HEK293T (cell line): ENCODE measurements at places on chromosomes 1 and 21.

GRCh38 chr1:27666791-27667254, 5.2 kb downstream of the IFI6 start:
- DNase-seq = no peak

DNA sequence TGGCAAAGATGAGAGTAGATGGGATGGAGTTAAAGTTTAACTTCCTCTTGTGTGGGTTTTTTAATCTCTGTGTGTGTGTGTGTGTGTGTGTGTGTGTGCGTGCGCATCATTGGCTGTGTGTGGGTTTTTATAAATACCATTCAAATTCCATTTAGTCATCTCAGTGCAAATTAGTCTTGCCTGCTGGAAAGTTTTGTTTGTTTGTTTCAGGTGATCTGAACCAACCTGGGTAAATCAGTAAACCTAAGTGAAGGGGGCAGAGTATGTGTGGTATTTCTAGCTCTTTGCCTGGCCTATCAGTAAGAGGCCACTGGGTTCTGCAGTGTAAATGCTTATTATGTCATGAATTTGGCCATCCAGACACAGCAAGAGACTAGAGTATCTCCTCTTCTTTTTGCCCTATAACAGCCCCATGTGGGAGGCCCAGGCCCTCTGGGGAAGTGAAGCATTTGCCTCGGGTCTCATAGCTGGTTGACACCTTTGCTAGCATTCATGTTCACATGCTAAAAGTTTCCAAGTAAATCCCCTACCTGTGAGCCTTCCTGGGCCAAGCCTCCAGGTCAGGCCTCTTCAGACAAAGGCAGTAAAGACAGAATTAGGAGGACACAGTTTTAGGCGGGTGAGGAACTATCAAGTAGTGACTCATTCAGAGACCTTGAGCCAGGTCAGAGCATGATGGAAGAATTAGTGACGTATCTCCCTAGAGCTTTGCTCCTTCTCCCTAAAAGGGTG, 14.7 kb downstream of the INTS3 start:
- DNase-seq = no peak

GRCh38 chr1:117000142-117000541, 1.4 kb upstream of the CD101 start:
- no peak for DNase-seq

GRCh38 chr1:8314346-8315280, 3.3 kb upstream of the SLC45A1 start:
- DNase-seq = peak; percentile 86

DNA sequence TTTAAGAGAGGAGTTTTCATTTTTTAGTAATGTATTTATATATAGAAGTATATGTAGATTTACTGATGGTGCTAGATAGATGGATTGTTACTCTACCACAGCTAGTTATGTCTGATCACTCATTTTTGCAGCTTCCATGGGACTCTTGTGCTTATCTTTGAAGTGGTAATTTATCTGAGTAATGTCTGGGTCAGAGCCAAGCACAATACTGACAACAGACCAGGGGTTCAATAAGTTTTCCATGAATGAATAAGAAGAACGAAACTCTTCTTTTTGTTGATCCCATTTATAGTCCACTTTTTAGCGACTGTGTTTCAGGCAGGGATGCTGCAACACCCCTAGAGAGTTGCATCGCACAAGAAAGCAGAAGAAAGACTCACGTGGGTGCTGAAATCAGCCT, 935.2 kb downstream of the PLA2G4A start:
- DNase-seq = no peak

- no peak for DNase-seq
Observed at GRCh38 chr1:1236945-1237873, 5.2 kb downstream of the B3GALT6 start.

DNA sequence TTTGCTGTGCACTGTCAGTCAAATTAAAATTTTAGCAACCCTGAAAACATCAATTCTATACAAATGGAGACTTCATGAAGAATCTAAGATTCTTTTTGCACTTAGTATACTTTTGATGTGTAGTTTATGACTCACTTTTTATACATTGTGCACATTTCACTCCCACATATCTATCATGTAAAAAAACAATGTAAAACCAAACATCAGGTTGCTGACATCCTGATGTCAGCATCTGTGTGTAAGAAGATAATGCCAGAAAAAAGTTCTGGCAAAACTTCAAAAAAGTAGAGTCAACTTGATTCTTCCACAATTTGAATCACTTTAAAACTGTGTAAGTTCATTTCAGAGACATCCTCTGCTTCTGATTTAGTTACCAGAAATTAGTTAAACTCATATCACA, 115.7 kb downstream of the CENPF start:
- DNase-seq = no peak

DNA sequence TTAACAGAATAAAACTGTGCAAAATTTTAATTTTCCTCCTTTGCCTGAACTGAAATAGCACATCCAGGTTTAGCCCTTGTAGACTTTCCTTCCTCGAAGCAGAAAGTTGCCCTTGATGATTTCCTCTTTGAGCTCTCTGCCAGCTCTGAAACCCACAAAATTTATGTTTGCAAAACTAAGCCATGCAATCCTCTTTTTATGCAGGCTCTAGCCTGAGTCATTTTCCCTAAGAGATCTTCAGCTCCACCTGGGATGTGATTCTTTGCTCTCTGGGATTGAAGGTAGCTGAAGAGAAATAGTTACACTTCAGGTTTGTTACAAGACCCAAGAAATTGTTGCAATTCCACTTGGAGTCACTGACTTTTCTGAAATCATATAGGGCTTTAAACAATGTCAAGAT, 1.4 kb upstream of the F3 start:
- DNase-seq = no peak

- no peak for DNase-seq
Observed at GRCh38 chr1:97906567-97907241, 14.1 kb downstream of the DPYD start.

DNA sequence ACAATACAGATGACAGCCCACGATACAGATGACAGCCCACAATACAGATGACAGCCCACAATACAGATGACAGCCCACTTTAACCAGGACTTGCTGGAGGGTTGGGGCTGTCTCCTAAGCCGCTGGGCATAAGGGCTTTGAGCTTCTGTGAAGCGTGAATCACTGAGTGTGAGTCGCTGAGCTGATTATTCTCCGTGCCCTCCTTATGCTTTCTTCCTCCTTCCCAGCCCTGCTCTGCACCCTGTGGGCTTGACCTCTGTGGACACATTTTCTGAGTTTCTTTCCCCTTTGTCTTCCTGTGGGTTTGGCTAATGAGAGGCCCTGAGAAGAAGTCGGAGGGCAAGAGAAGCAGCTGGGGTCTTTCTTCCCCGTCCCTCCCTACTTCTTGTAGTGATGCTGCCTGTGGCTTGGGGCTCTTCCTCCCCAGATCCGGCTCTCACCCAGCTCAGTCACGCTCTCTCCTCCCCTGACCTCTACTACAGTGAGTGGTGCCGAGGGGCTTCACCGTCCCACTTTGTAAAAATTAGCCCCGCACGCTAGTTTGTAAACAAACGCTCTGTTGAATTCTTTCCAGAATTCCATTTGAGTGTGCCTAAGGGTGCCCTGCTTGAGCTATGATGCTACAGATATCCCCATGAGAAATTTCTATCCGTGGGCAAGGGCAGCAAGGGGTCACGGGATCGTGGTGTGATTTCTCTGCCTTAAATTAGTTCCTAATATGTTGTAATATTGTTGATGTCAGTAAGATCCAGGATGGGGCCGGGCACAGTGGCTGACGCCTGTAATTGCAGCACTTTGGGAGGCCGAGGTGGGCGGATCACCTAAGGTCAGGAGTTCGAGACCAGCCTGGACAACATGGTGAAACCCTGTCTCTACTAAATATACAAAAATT, 46.4 kb upstream of the SOD1 start:
- no peak for DNase-seq

DNA sequence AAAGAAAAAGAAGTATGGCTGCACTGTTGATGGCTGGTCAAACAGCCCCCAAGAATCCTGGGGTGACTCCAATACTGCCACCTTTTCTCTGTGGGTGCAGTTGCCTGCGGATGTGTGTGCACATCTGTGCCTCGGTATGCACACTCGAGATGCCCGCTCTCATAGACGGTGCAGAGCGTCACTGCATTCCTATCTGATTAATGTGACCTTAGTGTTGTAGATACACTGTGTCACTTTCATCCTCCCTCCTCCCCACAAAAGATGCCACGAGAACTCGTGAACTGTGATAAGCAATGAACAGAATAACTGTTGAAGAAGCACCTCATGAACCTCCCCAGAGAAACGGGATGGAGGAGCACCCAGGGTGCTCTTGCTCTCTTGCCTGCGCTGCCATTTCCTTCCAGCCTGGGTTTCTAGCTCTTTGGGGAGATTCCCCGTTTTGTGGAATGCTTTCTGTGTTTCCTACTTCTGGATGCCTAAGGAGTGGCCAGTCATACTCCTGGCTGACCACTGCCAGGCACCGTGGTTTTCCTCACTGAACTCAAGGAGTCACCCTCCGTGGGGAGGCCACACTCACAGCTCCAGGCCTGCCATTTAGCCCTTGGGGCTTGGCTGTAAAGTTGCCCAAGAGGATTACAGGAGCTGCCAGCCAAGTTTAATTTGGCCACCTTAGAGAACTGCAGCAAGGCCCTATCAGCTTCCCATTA, 32.0 kb downstream of the NTPCR start:
- DNase-seq = no peak

DNA sequence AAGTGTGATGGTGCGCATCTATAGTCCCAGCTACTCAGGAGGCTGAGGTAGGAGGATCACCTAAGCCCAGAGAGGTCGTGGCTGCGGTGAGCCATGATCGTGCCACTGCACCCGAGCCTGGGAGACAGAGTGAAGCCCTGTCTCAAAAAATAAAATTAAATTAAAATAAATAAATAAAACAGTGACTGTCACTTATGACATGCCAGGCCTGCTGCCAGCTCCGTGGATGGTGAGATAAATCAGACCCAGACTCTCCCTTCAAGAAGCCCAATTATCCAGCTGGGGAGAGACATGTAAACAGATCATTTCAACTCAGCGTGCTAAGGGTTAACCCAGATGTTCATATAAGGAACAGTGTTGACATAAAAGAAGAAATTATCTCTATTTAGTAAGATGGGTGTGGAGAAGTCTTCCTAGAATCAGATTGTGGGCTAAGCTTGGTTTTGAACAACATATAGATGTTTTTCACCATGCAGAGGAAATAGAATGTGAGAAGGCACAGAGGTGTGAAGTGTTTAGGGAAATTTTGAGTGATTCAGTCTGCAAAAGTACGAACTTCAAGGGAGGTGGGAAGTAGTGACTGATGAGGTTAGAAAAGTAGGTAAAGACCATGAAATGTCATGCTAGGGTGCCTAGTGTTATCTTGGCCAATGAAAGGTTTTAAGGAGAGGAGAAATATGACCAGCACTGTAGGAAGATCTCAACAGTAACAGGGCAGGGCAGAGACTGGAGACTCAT, 18.3 kb downstream of the YARS1 start:
- no peak for DNase-seq

- no peak for DNase-seq
Observed at GRCh38 chr1:248804771-248805681, 20.7 kb downstream of the SH3BP5L start.

GRCh38 chr1:170537798-170538503, 6.0 kb downstream of the GORAB start:
- DNase-seq = no peak

DNA sequence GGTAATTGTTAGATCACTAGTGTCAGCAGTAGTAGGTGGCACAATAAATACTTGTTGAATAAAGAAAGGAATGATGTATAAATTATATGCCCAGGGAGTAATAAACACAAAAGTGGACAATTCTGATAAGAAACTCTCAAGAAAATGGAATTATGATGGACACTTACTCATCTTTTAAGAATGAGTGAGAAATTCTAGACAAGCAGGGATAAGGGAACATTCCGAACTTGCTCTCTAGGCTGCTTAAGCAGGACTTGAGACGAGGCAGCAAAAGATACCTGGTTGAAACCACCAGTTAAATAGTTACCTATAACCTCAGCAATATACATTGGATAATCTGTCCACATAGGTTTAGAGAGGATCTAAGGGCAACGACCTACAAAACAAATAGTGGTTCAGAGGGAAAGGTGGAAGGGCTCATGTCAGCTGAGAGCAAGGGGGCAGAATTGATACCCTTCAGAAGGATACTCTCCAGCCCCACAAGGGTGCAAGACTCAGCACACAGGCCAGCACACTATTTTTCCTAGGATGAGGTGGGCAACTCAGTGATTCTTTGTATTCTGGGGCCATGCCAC, 46.3 kb downstream of the XCL2 start:
- DNase-seq = no peak

GRCh38 chr1:116254776-116255175, 118.3 kb upstream of the ATP1A1 start:
- no peak for DNase-seq

DNA sequence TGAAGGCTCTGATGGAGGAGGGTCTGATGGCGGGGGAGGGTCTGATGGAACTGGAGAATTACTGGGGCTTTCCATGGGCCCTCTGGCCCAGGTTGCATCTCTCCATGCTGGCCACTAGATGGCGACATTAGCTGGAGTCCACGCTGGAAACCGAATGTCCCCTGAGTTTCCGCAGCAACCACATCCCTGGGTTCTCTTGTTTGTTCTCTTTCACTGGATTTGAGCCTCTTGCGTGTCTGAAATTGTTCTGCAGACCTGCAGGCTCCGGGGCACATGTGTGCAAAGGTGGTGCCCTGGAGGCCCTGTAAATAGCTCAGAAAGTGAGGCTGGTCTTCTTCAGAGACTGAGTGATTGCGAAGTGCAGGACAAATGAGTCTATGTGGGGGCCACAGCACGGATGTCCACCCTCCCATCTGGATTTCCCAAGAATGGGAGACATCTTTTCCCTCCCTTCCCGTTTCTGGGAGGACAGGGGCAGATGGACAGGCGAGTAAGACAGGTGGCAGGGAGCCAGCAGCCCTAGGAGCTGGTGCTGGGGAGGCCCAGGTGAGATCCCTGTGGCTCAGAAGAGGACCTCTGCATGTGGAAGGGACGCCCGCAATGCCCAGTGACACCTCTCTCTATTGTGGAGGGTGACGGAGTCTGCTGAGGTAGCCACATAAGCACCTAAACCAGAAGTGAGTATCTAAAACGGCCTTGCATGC, 73.2 kb upstream of the ABCG1 start:
- peak; percentile 91 for DNase-seq

- DNase-seq = no peak
Observed at GRCh38 chr1:159142391-159142663, 29.1 kb upstream of the CADM3 start.

DNA sequence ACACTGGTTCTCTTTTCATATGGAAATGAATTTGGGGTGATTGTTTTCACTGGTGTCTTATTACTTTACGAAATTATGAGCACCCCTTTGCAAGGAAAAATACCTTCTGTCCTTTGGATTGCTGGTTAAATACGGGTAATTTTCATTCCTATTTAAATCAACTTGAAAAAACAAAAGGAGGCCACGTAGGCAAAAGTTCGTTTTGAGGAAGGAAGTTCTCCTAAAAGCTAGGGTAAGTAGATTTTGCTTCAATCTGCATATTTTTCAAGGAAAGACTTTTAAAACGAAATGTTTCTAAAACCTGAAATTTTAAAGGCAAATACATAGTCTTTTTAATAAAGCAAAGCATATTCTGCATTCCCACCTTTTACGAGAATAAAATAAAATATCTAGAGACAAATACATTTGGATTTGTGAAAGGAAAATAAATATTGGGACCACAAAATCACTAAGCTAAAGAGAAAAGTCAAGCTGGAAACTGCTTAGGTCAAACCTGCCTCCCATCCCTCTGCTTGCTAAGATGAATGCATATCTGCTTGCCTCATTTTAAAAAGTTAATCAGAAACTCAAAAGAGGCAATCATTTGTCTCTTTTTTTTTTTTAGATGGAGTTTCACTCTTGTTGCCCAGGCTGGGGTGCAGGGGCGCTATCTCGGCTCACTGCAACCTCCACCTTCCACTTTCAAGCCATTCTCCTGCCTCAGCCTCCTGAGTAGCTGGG, 70.9 kb upstream of the ETS2 start:
- no peak for DNase-seq

GRCh38 chr1:161019751-161020495, 1.0 kb downstream of the F11R start:
- DNase-seq = no peak

- no peak for DNase-seq
Observed at GRCh38 chr1:43383449-43383848, 6.2 kb downstream of the MED8 start.
